Gastrocnemius medialis (tissue), 4 donors: ENCODE measurements at places on chromosomes 13 and 19.

DNA sequence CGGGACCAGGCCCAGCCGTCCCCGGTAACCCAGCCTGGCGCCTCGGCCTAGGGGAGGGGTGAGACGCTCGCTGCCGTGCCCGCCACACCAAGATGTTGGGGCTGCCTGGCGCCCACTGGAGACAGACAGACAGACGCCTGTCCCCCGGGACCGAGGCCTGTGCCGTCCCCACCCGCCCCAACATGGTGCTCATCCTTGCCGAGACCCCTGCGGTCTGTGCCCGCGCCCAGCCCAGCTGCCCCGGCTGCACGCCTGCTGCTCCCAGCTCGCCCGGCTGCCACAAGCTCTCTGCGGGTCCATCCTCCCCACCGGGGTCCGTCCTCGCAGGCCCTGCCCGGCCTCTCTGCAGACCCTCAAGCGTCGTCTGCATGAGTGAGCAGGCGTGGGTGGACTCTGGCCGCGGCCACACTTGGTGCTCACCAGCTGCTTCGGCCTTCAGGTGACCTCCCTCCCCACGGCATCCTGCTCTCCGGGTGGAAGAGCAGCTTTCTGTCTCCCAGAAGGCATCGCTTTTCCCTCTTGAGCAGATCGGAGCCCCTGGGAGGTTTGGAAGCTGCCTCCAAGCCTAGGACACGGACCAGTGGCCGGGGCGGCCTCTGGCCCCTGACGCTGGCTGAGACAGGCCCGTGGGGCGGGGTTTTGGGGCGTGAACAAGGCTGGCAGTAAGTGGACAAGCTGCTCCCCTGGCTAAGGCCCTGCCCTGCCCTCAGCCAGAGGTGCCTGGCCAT is 6.7 kb upstream of the TMPRSS9 start:
- no peak for DNase-seq

- no peak for DNase-seq
Measured at GRCh38 chr19:9862938-9863337, 27.8 kb downstream of the PIN1 start.

DNA sequence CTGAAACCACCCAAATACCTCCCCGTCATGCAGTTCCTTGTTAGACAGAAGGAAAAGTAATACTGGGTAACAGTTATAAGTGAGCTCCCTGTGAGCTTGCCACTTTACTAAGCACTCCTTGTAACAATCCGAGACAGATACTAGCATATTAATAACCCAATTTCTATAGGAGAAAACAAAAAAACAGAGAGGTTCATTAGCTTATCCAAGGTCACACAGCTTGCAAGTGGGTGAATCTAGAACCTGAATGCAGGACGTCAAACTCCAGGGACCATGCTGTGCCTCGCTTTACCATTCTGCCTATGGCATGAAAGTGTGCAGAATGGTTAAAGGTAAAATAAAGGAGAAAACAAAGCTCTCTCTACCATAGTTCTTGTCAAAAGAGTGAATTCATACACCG is 15.4 kb downstream of the SIGLEC5 start:
- no peak for DNase-seq

DNA sequence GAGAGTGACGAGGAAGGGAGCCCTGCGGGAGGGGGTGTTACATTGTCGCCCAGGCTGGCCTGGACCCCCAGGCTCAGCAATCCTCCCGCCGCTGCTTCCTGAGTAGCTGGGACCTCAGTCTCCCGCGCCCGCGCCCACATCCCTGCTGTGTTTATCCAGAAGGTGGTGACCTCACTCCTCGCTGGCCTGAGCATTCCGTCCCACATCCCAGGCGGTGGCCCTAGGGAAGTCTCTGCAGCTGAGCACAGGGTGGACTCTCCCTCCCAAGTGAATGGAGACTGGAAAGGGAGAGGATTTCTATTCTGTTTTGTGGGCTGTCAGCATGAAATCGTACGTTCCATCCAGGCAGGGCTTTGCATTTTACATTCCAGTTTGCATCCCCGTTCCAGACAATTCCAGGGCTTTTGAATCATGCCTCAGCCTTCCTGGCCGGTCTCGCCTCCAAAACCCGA is 401 bp upstream of the ZNF765 start:
- no peak for DNase-seq

DNA sequence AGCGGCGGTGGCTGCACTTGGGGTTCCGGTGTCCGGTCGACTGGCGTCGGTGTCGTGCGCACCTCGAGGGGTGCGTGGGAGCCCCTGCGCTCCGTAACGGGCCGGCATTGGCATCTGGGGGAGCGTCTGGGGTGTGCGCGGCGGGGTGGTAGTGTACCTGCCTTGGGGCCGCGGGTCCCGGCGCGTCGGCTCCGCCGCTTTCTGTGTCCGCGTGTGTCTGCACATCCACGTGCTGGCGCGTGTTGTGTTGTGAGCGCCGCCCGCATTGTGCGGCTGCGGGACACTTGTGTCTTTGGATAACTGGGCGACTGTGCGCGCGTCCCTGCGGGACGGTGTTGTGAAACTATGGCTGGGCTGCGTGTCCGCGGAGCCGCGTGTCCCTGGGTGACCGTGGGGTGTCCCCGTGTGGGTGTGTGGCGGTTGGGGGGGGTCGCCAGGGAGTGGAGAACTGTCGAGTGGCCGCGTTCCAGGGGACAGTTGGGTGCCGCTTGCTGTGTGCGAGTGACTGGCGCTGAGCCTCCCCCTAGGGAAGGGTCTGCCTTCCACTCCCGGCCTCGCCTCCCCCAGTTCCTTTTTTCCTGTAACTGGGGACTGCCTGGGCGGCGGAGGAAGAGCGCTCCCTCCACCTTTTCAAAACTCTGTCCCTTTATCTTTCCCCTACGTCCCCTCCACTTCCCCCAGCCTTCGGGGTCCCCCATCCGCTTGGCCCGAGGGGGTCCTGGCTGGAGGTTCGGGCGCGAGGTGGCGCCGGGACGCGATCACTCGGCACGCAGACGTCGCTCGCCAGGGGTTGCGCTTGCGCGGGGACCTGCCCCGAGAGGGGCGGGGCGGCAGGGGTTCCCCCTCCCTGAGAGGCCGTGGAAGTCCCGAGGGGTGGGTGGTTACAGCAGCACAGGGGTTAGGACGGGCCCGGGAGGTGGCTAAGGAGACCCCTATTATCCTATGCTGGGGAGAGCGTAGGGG is 5.7 kb upstream of the NFIC start:
- peak; percentile 86 for DNase-seq

DNA sequence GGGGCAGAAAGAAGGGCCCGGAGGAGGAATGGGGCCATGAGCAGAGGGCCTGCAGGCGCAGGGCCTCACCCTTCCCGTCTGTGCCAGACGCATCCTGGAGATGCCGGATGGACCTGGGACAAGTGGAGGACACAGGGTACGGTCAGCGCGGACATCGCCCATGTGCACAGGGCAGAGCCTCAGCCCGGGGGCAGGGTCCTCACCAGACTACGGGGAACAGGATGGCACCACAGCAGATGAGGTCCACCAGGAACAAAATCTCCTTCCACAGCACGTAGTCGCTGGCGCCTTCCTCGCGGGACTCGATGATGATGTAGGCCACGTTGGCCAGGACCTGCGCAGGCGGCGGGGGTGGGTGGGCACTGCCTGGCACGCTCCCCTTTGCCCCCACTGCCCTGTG is 5.6 kb downstream of the GPR108 start:
- no peak for DNase-seq

GRCh38 chr13:33127009-33127551 is 110.9 kb downstream of the KL start:
- peak; percentile 67 for DNase-seq

GRCh38 chr13:23433171-23434153 is at the start of gene SACS:
Gene SACS, minus strand, starts transcription at chr13:23433702. Its CDS starts 22,463 bp downstream, at chr13:23411239.
- peak; percentile 48 for DNase-seq

DNA sequence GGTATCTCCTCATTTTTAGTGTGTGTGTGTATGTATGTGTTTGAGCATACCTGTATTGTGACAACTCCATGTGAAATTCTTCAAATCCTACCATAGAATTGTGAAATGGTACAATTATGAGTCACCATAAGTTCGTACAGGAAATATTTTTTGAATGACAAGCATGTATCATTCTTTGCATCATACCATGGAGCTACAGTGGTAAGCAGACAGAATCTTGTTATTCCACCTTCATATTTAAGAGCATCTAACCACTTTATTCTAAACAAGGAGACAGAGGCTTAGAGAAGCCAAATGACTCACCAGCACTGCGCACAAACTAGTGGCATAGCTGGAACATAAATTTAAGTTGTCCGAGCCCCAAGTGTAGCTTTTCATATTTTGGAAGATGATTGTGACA is 4.5 kb upstream of the EPSTI1 start:
- no peak for DNase-seq
